GM23338 (cell line): ENCODE measurements at places on chromosomes 3 and 15.

GRCh38 chr15:100111125-100112060 is 230.4 kb downstream of the ADAMTS17 start:
- DNase-seq, result no peak

DNA sequence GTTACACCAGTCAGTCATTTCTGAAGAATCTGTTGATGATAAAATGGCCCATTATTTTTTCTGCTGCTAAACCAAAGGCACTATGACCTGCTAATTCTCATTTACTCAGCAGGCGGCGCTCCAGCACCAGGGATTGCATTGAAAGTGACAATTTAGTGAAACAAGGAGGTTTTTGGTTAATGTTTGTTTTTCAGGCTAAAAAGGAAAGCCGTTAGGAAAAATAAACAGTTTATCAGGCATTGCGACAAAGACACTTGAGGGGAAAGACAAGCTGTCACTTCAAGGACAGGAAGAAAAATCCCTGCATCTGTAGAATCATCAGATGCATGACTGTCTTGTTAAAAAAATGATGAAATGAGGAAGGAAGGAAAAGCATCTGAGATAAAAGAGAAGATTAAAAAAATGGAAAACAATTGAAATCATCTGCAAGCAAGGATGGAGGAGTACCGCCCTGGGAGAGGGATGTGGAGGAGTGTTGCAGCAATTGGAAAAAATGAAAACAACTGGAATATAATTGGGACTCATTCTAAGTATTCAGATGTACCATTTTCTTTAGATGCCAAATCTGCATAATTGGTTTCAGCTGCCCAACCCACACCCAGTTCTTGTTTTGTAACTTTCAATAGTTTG is 54.0 kb downstream of the NR1D2 start:
- DNase-seq, result peak; percentile 80

DNA sequence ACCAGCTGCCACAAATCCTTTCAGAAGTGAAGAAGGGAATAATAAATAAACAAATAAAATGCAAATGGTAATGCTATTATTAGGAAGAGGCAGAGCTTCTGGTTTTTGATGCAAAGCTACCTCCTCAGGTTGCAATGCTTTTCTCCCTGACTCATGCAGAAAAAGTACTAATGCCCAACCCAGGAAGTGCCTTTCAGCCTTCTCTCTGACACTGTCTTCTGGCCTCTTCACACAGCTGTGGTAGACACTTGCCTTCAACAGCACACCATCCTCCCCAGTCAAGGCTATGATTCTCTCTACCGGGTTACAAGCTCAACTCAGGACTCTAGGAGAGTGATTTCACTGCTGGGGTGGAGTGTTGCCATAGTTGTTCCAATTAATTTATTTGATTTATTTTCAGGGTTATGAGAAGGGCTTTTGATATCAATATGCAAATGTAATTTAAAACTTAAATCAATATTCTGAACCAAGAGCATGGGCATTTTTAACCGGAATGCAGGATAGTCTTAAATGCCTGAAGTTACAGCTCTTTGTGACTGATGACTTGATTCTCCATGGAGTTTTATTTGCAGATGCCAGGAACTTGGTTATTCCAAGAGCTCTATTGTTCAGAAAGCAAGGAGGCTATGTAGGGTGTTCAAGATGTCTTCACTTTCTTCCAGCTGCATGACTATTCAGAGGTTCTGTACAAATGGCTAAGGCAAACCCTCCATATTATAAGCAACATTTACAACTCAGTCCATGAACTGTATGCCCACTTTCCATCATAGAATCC is 27.1 kb upstream of the GALNT15 start:
- DNase-seq, result no peak

DNA sequence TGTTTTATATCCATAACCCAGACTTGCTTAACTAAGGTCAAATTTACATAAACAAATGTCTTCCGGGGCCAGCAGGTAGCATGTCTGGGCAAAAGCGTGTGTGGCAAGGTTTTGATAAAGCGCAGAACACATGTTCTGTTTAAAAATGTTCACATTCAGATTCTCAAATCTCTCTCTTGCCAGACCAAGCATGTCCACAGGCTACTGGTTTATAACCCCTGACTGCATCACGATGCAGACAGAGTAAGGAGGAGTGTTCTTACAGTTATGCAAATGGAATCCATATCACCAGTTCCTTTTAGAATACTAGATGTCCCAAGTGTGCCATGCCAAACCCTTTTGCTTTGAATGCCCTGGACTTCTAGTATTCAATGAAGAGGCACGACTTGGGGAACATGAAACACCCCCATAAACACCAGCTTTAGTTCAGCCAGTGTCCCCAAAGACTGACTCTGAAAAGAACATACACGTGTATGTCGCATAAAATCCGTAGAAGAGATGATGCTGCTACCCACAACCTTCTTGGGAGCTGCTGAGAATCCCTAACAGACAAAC is 412.0 kb downstream of the CNTN4 start:
- DNase-seq, result no peak

DNA sequence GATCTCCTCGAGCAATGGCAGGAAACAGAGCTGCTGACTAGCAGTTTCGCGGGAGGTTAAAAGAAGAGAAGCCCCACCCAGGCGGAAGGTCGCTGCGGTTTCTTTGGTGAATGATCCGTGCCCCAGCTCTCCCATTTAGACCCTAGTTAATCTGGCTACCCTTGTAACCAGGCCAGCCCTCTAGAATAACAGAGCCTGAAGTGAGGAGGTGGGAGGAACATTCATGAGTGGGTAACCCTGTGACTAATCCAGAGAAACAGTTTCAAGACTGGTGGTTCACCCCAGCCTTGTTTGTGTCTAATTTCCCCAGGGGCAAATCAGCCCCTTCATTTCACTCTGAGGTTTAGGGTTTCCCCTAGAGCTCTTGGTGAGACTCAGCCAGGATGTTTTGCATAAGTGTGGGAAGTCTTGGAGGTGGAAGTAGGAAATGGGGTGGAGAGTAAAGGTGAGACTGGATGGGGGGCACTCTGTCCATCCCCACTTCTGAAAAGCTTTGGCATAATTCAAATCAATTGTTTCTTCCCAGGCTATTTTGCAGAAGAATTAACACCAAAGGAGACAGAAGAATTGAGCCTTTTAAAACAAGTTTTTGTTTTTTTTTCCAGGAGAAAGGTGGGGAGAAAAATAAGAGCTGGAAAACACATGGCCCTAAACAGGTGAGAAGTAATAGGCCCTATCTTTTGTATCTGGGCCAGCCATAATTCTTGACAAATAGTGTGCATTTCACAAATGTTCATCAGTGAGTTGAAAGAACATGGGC is 303.1 kb downstream of the RPLP1 start:
- DNase-seq, result peak; percentile 23

DNA sequence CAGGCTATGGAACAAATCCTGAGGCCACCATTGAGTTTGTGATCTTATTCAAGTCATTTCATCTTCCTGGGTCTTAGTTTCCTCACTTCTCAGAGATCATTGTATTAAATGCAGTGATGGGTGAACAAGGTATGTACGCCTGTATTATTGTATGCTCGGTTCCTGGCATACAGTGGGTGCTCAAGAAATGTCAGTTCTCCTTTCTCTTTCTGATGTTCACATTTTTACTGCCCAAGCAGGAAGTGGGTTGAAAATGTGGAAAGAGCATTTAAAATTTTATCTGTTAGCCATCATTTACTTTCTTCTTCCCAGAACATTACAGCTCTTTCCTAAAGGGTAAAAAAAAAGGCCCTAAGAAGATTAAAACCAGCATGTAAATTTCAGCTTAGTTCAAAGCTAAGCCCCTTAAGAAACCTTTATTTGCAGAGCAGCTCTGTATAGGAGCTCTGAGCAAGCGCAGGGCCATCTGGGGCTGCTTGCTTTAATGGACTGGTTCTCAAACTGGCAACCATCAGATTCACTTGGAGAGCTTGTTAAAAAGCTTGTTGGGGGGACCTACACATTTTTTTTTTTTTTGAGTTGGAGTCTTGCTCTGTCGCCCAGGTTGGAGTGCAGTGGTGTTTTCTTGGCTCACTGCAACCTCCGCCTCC is 179.4 kb downstream of the CHST2 start:
- no peak for DNase-seq
